ENCODE measurements at places on chromosomes 12 and 14.

GRCh38 chr12:110932046-110932445, 11.7 kb upstream of the MYL2 start:
- DNase-seq, result no peak

GRCh38 chr12:83630526-83630925, 943.8 kb downstream of the TMTC2 start:
- no peak for DNase-seq

DNA sequence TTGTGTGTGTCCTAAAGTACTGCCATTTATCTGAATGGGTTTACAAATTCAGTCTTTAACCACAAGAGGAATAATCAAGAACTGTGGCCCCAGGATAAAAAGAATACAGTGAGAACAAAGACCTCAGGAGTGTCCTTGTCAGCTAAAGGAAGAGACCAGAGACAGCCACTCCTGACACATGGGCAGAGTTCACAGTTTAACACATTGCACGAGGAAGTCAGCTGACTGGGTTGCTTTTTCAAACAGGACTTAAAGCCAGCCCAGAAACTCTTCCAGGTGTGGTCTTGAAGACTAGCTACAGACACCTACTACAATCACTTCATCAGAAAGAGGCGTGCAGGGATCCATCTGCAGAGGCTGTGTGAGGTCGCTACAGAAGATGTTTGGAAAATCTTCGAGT, 42.8 kb downstream of the GNS start:
- DNase-seq, result no peak

GRCh38 chr14:99972748-99973466, 92.3 kb upstream of the EVL start:
- DNase-seq, result no peak

GRCh38 chr14:87170179-87170578, 822.8 kb downstream of the GALC start:
- DNase-seq, result no peak

GRCh38 chr12:124109760-124110159, 136.7 kb downstream of the ZNF664 start:
- no peak for DNase-seq

DNA sequence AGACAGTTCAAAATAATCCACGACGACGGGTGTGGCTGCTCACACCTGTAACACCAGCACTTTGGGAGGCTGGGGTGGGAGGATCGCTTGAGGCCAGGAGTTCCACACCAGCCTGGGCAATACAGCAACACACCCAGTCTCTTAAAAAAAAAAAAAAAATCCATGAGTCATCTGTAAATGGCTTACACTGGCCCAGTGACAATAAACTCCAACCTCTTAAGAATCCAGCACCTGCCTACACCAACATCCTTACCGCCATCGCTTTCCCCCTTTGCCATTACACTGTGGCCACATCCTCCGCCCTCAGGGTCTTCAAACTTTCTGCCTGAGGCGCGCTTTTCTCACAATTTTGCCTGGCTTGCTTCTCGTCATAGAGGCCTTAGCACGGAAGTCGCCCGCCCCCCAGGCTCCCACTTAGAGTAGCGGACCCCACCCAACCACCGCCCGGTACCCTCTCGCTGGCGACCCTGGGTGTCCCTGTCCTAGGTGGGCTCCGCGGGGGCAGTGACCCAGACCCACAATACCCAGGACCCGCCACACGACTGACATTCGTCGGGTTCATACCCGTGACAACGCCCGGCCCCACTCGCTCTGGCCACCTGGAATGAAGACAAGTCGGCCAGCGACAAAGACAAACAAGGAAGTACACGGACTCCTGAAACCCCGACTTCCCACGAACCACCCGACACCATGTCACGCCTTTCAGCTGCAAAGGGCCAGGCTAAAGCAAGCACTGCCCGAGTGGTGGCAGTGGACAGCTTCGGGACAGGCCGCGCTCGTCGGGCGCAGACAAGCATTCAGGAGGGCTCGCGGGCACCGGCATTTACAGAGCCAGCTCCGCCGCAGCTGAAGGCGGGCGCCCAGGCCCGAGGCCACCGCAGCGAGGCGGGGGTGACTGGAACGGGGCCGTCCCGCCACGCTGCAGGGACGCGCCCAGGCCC, 636 bp downstream of the GOLGA3 start:
- no peak for DNase-seq

GRCh38 chr12:56162468-56163290, 4.5 kb downstream of the MYL6 start:
- DNase-seq, result no peak

DNA sequence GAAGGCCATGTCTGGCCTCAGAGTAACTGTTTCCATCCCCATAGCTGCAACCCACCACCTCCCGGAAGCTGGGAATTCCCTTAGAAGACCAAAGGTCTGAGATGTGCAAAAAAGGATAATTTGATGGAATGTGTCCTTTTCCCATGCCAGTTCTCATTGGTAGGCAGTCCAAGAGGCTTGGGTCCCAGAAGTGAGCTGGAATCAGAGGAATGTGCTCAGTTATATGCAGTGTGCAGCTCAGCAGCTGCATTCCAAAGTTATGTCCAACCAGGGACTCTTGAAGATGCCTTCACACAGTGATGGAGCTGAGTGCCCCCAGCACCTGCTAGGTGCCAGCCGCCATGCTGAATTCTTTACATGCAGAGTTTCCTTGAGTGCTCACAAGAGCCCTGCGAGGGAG, 583.9 kb upstream of the TBX3 start:
- DNase-seq, result no peak

DNA sequence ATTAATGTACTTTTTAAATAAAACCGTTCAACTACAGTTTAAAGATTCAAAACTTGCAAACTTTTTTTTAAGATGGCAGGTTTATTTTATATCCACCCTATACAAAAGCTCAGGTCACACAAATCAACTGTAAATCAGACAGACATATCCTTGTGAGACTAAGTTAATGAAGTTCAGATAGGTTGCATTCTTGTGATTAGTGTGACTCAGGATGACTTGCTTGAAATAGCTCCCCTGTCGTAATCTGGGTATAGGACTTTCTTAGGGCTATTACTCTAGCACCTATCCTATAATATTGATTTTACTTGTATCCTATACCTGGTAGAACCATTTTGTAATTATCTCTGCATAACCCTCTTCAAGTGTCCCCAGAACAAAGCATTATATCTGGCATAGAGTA, 9.5 kb upstream of the PRKD1 start:
- DNase-seq, result no peak

DNA sequence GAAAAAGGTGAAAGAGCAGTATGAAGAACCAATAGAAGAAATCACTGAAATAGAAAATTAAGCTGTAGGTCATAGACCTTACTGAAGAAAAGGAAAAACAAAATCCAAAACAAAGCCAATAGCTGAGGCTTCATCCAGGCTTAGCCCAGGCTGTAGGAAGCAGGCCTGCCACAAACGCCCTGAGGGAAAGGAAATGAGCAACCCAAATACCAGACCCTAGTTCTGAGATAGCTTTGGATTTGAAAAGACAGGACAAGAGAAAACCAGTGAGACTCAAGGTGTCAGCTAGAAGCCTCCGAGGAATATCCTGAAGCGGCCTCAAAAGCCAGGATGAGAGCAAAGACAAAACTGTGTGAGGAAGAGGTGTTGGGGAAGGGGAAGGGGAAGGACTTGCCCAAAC, 79.2 kb downstream of the FERMT2 start:
- no peak for DNase-seq
